ENCODE measurements at places on chromosomes 7 and 10.
A peak's percentile ranks its signal among the peaks of the same experiment; 100 is the strongest.

GRCh38 chr10:22599636-22600228 lies 114.6 kb downstream of the PIP4K2A start:
- DNase-seq: no peak

DNA sequence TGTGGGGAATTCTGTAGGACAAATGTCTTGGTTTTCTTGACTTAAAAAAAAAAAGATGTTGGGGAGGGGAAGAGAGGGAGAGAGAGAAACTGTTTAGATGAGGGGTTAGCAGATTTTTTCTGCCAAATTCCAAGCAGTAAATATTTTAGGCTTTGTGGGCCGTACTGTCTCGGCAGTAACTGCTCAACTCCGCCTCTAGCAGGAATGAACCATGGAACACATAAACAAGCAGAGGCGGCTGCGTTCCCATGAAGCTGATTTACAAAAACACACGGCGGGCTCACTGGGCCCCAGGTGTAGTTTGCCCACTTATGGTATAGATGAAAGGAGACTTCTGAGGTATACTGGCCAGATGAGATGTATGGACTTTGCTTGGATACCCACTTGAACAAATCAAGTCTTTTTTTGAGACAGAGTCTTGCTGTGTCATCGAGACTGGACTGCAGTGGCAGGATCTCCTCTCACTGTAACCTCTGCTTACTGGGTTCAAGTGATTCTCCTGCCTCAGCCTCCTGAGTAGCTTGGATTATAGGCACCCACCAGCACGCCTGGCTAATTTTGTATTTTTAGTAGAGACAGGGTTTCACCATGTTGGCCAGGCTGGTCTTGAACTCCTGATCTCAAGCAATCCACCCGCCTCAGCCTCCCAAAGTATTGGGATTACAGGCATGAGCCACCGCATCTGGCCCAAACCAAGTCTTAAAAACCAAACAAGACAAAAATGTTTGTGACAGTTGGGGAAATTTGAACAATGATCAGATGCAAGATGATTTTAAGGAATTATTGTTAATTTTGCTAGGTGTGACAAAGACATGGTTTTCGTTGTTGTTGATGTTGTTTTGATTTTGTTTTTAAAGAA lies 9.7 kb upstream of the ADAMTS14 start:
- DNase-seq: no peak

GRCh38 chr7:116953906-116954838 lies 871 bp downstream of the ST7 start:
- DNase-seq: peak; percentile 21

DNA sequence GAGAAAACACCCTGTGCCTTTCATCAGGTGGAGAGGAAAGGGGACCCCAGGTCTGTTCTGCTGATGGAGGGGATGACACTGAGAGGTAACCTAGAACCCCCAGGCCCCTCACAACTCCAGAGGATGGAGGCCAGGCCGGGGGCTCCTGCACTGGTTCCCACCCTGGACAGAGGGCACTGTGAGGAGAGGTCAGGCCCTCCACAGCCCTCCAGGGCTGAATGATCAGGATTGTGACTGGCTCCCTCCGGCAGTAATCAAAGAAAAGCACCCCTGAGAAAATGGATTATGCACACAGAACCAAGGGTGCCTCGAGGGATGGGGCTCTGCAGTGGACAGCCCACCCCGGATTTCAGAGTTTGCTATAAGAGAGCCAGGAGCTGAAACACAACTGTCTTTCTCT lies 502.8 kb downstream of the TCERG1L start:
- no peak for DNase-seq

- no peak for DNase-seq
These were observed 24.2 kb downstream of the MYPN start for GRCh38 chr10:68133523-68133922.

GRCh38 chr10:120729547-120729946 lies 121.6 kb upstream of the WDR11 start:
- DNase-seq: peak; percentile 5

DNA sequence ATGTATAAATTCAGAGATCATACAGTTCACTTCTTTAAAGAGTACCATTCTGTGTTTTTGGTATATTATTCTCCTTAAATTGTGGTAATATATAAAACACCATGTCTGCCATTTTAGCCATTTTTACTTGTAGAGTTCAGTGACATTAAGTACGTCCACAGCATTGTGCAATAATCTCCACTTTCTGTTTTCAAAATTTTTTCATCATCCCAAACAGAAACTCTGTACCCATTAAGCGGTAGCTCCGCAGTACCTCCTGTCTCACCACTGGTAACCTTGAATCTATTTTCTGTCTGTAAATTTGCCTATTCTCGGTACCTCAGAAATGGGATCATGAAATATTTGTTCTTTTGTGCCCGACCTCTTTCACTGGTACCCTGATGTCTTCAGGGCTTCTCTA lies 60.3 kb downstream of the CAMK1D start:
- DNase-seq: no peak

DNA sequence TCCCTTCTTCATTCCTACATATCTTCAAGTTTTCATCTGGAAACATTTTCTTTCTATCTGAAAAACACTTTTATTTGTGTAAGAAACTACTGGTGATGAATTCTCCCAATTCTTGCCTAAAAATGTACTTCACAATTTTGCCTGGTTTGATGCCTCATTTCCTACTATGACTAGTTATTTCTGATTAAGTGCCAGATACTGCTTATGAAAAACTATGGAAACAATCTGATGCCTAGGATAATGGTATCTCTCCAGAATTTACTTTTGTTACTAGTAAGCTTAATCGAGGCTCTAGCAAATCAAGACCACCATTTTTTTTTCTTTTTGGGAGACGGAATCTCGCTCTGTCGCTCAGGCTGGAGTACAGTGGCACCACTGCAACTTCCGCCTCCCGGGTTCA lies 31.3 kb downstream of the CACUL1 start:
- DNase-seq: no peak

GRCh38 chr7:51366930-51367613 lies 50.5 kb upstream of the COBL start:
- no peak for DNase-seq

- DNase-seq: no peak
These were observed 32.3 kb upstream of the PLEKHS1 start for GRCh38 chr10:113718969-113719822.

- no peak for DNase-seq
These were observed 442.4 kb downstream of the CCSER2 start for GRCh38 chr10:84770824-84771223.

DNA sequence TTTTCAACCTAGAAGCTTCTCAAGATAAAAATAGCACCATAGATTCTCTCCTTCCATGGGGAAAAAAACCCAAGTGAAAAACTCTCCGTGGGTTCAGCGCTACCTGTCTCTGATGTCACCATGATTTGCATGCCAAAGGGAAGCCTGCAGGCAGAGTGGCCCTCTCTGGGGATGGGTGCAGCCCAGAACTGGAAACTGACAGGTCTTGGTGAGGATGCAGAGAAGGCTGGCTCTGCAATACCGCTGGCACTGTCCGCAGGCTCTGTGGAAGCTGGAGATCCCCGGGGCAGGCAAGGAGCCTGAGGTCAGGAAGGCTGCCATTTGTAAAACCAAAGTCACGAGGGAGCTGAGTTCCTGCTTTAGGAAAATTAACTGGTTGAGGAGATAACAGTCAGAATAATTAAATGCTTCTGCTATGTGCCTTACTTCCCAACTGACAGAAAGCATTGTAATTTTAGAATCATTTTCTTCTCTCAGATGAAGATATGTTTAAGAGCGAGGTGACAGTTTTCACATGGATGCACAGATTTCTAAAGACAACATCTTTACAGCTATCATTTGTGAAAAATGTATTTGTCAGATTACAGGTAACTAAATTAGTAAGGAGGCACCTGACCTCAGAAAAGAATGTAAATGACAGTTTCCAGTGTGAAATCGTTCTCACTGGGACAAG lies 731.5 kb upstream of the FZD8 start:
- DNase-seq: no peak

DNA sequence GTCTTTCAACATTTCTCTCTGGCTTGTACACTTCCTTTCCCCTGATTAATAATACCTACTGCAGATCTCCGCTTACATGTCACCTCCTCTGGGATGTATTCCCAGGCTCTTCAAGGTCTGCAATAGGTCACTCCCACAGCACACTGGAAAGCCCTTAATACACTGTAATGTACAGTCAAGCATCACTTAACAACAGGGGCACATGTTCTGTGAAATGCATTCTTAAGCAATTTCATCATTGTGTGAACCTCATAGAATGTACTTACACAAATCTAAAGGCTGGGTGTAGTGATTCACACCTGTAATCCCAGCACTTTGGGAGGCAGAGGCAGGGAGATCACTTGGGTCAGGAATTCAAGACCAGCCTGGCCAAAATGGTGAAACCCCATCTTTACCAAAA lies 1.9 kb downstream of the COX15 start:
- no peak for DNase-seq

GRCh38 chr10:6048281-6049030 lies 13.7 kb downstream of the IL2RA start:
- DNase-seq: no peak

- no peak for DNase-seq
These were observed 146.5 kb downstream of the ARID5B start for GRCh38 chr10:62047960-62048383.

DNA sequence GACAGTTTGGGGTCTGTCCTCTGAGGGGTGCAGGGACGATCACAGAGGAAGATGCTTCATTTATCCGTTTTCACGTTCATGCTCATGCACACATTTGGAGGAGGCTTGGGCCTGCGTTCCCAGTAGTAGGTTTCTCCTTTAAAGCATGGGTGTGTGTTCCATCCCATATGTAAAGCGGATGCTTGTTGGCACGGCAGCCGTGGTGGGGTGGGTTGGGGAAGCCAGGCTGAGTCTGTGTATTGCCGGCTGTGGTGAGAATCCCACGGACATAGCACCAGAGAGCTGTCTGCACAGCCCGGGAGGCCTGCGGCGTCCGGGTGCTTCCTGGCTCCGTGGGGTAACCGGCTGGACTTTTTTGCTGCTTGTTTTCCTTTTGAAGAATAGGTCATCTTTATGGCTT lies 440 bp downstream of the JAKMIP3 start:
- no peak for DNase-seq

GRCh38 chr7:156389116-156389692 lies 251.4 kb upstream of the RNF32 start:
- DNase-seq: no peak

DNA sequence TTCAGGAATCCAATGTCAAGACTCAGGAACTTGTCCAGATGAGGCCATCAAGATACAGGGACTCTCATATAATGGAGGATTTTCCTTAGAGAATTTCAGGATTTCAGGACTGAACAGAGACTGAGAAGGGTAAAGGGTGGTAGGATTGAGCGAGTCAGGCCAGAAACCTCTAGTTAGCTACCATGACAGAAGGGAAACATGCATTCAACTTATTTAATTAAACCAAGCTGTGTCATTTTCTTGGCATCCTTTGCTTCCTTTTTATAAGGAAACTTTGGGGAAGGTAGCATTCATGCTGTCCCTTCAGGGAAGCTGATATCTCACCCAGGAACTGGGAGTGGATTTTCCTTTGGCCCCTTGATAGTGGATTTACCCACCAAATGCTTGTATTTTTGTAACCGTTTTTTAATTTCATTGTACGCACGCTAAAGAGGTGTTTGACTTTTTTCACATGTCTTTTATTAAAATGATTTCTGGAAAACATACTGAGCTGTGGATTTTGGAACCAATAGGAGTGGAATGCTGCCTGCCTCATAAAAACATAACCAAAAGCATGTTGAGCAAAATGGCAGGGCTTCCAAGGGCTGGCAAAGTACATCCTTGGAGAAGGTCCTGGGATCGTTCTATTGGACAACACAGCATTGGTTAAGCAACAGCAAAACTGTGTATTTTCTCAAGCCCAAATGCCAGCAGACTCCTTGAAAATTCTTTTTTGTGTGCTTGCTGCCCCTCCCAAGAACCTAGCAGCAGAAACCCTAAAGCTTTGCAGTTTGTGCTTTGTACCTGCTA lies 104.5 kb downstream of the CXCL12 start:
- DNase-seq: no peak

DNA sequence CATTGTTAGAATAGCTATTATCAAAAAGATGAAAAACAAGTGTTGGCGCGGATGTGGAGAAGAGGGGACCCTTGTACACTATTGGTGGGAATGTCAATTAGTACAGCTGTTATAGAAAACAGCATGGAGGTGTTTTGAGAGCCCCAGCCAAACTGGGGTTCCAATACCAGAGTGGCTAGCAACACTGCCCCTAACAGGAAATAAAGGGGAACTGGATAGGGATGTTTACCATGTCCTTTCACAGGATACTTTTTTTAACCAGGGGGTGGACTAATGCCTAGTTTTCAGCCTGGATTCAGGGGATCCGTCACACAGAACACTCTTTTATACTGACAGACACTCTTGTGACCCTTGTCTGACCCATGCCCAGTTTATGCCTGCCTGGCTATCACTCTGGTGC lies 6.9 kb upstream of the GSTK1 start:
- DNase-seq: no peak

DNA sequence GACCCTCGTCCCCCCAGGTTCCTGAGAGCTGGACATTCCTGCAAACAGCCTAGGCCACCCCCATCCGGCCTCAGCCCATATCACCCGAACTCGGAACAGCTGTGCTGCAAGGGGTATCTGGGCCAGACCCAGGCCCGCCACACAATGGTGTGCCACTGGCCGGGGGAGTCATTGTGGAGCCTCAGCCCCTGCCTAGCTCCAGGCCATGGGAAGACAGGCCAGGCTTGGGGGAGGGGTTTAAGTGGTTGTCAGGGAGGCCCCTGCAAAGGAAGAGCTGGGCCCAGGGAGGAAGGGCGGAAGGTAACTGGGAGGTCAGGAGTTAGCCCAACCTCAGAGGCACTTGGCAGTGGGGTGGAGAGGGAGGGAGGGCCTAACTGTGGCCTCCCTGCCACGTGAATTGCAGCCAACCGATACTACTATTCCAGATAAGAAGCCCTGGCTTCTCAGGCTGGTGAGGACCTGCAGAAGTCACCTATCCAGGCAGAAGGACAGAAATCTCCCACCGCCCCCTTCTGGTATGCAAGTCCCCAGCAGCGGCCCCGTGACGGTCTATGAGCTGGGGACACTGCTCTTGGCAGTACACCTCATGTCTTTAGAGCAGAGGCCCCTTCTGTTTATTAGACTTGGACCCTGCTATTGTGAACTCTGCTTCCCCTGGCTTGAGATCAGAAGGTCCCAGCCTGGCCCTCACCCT lies 26.8 kb downstream of the VSIR start:
- DNase-seq: no peak

GRCh38 chr7:147912291-147912690 lies 678.3 kb upstream of the C7orf33 start:
- no peak for DNase-seq

GRCh38 chr7:150778014-150778737 lies 22.0 kb downstream of the TMEM176B start:
- no peak for DNase-seq

DNA sequence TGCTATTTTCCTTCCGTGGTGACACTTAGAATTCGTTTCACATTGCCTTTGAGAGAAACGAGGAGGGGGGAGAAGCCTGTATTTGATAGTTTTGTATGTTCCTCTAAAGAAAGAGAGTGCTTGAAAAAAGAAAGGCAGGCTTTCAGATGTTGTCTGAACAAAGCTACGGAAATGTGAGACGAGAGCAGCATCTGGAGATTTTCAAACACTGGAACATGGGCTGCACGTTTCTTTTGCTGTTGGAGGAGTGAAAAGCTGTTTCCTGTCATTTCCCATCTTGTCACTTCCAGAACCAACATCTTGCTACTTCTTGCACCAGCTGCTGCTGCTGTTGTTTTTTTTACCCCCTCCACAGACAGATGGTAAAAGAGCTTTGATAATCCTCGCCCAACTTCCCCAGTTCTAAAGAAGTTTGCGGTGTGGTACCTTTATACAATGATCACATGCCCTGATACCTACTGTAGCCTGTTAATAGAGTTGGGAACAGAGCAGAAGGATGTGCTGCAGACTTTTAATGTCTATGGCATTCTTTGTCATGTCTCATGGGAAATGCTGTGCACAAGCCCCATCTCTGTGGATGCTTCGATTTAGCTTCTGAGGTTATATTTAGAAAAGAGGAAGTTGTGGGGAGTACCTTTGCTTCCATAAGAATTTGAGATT lies 408.1 kb downstream of the AUTS2 start:
- DNase-seq: no peak
